ENCODE measurements at places on chromosomes 1 and 21. TPM values are rescaled to one million over a fixed set of nuclear protein-coding genes. Genes with fewer than 3 reads are reported as not detected.

DNA sequence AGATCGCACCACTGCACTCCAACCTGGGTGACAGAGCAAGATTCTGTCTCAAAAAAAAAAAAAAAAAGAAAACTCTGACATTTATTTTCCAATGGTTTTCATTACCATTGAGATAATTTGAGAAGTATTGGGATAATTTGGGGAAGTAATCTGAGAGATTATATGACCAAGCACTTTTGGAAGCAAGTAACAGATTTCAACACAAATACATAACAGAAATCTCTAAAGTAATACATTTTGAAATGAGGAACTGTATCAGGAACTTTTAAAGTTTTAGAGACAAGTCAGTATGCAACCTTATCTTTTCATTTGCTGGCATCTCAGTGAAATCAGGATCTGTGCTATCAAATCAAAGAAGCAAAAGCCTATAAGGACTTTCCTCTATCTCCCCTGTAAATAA is 25.4 kb upstream of the SLC16A1 start:
- no peak for DNase-seq

GRCh38 chr1:156388174-156389137 is 19.4 kb downstream of the RHBG start:
- no peak for DNase-seq

GRCh38 chr1:101302831-101303511 is 66.2 kb downstream of the S1PR1 start:
- no peak for DNase-seq

DNA sequence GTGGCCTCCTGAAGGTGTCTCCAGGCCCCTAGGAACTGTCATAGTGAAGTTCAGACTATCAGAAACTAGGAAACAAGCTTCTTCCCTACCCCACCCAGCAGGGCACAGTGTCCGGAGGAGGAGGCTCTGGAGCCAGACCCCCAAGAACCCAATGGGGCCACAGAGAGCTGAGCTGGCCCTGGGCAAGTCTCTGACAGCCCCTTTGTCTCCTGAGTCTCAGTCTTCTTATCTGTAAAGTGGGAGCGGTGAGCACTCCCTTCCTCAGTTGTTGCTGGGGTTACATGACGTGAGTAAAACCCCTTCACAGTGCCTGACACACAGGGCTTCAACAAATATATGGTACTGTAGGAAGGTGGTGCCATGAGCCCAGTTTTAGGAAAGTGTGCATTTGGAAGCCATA is 675.8 kb downstream of the MATN1 start:
- no peak for DNase-seq

TTC24 gene
- not detected for polyA plus RNA-seq

DNA sequence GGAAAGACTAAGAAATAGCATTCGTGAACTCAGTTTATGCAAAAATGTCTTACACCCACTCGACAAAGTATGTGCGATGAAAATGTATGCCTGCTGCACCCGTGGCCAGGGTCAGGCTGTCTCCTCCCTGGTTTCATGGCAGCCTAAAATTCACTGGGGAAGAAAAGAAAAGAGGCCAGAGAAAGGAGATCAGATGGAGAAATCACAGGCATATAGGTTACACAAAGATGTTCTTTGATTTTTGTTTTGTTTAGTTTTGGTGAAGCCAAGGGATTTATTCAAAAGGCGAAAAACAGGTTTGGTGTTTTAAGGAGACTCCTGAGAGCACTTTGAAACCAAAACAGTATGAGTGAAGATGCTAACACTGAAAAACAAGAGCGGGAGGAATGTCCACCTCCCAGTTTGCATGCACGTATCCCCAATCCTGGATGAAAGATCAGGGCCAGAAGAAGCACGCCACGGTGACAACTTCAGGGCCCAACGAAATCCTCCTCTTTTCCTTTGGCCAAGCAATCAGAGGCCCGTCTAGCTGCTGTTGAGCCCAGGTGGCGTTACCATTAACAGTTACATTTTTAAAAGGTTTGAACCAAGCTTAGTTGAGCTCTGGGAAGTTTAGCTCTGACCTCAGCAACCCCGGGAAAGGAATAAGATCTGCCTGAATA is 992 bp upstream of the SSX2IP start:
- DNase-seq, result no peak

- no peak for DNase-seq
Measured at GRCh38 chr1:79955966-79956365, 949.4 kb upstream of the ADGRL4 start.

GRCh38 chr21:27569831-27570230 is 602.9 kb upstream of the ADAMTS5 start:
- DNase-seq, result no peak

FCRL6 gene
- not detected for polyA plus RNA-seq

PRR9 gene
- 0.05 TPM for polyA plus RNA-seq

- no peak for DNase-seq
Measured at GRCh38 chr1:183090391-183091006, 67.3 kb downstream of the LAMC1 start.

- no peak for DNase-seq
Measured at GRCh38 chr1:157844089-157844830, 2.7 kb upstream of the CD5L start.

DNA sequence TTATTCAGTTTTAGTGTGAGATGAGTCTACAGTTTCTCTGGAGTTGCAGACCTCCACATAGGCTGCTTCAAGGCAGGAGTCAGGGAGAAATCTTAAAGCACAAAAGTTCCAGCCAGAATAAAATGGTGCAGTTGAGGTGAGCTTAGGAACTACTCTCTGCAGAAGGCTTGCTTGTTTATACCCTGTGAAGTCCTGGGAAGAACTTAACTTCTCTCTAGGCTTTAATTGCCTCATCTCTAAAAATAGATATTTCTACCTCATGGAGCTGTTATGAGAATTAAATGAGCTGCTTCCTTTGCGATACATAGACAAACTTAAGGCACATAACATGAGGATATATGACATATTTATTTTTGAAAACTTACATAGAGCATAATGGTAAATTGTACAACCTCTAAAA is 286.2 kb downstream of the GPATCH2 start:
- DNase-seq, result no peak

TMEM82 gene
- polyA plus RNA-seq, result not detected

NTPCR gene
- 23.3 TPM for polyA plus RNA-seq

PPP1R8 gene
- 34.4 TPM for polyA plus RNA-seq

DNA sequence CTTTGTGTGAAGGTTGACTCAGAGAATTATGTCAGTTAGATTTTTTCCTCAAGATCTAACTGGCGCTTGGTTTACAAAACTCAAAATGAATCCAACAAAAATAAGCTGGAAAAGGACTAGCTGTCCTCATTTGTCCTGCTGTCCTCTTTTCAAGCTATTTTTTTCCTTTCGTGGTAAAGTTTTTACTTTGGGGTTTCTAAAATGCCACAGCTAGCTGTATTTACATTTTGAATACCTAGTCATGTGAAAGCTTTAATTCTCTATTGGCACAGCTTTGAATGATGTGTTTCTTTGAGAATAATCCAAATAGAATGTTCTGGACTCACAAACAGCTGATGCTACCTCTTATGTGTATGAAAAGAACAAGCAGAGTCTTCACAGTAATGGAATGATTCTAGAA is 673.6 kb upstream of the NR5A2 start:
- no peak for DNase-seq

CATSPERE gene
- 0.06 TPM for polyA plus RNA-seq

KIF14 gene
- 5.3 TPM for polyA plus RNA-seq

DNA sequence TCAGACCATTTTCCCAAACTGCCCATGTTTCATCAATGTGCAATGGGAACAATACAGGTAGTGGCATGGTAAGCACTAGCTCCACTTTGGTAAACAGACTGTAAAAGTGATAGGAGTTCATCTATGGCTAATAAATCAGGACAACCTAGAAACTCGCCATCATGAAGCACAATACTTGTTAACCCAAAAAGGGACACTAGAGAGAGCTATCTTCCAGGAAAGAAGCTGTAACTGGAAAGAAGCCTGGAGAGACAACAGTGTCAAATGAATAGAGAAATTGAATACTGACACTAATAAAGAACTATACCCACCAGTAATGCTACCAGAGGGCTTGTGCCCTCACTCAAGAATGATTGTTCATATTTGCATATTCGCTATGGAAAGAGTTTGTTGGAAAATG is 164.7 kb upstream of the RGS18 start:
- DNase-seq, result peak; percentile 6

CTSE gene
- polyA plus RNA-seq, result 1.0 TPM
